RPMI8226 (cell line): ENCODE measurements at places on chromosomes 3 and 15.
A peak's percentile ranks its signal among the peaks of the same experiment; 100 is the strongest.

- peak; percentile 46 for DNase-seq
These were observed 21.6 kb upstream of the PSTPIP1 start for GRCh38 chr15:76973362-76973743.

DNA sequence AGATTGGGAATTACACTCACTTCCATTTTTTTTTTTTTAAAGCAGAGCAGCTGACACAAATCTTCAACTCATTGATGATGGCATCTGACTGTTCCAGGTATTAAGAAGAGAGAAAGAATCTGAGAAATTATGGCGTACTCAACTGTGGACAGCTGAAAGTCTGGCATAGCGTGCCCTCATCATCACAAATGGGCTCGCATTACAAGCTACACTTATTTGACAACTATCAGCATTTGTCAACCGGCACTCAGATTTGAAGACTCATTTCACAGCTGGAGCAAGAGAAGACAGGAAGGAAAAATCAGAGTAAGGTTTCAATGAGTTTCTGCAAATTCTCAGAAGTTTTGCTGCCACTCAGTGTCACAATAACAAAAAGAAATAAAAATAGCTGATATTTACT, 235.9 kb downstream of the ATP8B4 start:
- DNase-seq: no peak

GRCh38 chr15:77808075-77808474, 175.4 kb upstream of the LINGO1 start:
- DNase-seq: no peak

GRCh38 chr3:105561876-105562275, 195.2 kb downstream of the ALCAM start:
- no peak for DNase-seq

GRCh38 chr3:7640787-7641186, 779.9 kb downstream of the GRM7 start:
- no peak for DNase-seq
